ENCODE measurements at places on chromosomes 11 and 22.

- no peak for DNase-seq
Measured at GRCh38 chr11:130042093-130042591, 27.6 kb upstream of the APLP2 start.

DNA sequence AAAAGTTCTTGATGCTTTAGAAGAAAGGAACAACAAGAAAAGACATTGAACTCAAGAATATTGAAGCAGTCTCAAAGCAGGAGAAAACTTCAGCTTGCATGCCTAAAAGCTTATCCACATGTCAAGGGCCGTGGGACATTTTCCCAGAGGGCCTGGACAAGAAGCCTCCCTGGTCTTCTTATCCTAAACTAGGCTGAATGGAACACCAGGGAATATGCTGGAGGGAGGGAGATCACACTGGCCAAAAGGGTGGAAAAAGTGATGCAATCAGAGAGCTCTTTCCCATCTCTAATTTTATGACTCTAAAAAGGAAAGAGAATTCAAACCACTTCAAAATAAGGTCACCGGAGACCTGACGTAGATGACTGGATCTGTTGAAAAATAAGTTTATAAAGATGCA, 107.2 kb downstream of the MPPED2 start:
- DNase-seq, result no peak

- no peak for DNase-seq
Measured at GRCh38 chr22:47850644-47851151, 1088.2 kb downstream of the TBC1D22A start.

GRCh38 chr11:13834463-13834862, 128.1 kb upstream of the SPON1 start:
- peak; percentile 30 for DNase-seq

- no peak for DNase-seq
Measured at GRCh38 chr22:36986242-36986821, 32.9 kb downstream of the TST start.

DNA sequence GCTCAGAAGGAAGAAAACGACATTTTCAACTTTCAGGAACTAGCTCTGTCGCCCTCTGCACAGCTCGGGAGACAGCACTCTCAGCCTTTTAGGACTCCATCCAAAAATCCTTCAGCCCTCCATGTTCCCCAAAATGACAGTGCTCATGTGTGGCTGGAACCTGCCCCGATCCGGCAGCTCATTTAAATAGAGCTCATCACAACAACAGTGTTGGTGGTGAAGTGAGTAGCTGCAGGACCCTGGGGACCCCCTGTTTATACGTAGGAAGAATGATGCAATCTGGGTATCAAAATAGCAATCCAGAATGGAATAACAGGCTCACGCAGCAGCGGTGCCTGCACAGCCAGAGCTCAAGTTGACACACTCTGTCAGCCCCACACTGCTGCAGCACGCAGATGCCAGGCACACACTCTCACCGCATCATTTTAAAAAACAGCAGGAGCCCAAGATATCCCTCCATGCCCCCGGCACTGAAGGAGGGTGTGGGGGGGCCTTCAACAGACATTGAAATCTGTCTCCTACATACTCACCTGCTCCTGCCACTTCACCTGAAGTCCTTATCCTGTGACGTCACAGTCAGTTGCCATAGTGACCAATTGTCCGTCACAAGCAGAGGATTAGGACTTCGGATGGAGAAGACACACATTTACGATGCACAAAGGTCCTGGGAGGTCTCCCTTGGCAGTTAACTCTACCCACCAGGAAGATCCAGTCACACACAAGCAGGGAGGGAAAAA, 24.0 kb downstream of the TRIM66 start:
- no peak for DNase-seq

GRCh38 chr11:130599073-130599654, 150.7 kb downstream of the ADAMTS15 start:
- DNase-seq, result no peak

DNA sequence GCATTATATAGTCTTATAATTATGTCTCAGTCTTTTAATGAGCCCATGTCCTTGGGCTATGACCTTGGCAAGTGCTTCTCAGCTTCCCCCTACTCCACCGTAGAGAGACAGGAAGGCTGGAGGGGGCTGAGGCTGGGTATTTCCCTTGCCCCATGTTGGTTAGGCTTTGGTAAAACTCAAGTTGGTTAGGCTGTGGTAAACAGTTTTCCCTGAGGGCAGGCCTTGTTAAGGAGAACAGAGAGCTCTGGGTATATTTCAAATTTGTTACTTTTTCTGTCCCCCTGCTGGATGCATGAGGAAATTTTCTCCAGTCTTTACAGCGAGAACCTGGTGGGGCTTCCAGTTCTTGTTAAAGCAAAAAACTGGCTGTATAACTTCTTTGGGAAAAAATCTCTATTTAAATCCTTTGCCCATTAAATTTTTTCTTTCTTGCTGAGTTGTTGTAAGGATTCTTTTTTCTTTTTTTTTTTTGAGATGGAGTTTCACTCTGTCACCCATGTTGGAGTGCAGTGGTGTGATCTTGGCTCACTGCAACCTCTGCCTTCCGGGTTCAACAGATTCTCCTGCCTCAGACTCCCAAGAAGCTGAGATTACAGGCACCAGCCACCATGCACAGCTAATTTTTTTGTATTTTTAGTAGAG, 12.2 kb upstream of the DCHS1 start:
- DNase-seq, result no peak

DNA sequence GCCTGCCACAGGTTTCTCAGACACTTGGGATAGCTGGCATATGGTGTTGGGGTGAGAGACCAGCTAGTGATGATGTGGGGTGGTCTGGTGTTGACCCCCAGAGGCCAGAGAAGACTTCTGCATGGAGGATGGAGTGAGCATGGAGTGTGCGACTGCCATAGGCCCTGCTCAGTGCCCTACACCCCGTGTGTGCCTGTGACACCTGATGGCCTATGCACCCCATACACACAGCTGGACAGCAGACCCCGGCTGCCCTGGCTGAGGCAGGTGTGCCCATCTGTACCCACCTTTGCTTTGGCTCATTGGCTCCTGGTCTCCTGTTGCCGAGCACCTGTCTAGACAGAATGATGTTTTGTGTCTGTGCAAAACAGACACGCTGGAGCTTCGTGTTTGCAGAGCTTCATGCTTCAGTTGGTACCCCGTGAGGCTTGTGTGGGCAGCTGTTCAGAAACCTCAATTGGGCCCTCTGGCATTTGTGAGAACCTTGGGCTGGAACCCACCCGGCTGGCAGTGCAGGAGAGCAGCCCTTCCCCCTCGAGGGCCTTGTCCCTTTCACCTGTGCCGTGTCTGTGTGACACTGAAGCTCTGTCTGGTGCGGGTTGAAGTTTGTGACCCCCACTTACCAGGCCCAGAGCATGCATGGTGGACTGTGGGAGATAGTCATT, 27.6 kb downstream of the BCR start:
- DNase-seq, result no peak

DNA sequence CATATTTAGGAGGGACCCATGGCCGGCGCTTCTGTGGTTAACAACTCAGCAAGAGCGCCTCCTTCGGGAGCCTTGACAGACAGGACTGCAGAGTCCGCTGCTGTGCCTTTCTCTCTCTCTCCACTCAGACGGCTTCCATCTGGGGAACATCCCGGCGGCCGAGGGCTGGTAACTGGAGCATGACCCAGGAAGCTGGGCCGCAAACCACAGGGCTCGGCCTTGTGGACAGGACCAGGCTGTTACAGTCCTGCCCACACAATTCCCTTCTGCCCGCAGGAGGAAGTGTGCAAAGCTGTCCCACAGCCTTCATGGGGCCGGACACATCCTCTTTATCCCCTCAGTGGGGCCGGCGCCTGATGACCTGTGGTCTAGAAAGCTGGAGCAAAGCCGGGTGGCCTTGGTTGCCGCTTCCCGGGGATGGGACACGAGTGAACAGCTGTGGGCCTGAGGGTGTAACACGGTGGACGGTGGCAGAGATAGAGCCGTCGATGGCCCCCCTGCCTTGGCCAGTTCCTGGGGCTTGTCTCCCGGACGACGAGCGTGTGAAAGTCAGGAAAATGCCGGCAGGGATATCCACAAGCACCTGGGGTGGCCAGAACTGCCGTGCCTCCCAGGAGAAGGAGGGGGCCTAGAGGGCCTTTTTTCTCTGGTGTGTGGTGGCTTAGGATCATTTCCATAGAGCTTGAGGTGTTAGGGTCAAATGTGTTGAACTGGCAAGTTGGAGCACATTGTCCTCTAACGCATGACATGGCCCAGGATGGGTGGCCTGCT, 50.1 kb downstream of the FBLN1 start:
- no peak for DNase-seq

DNA sequence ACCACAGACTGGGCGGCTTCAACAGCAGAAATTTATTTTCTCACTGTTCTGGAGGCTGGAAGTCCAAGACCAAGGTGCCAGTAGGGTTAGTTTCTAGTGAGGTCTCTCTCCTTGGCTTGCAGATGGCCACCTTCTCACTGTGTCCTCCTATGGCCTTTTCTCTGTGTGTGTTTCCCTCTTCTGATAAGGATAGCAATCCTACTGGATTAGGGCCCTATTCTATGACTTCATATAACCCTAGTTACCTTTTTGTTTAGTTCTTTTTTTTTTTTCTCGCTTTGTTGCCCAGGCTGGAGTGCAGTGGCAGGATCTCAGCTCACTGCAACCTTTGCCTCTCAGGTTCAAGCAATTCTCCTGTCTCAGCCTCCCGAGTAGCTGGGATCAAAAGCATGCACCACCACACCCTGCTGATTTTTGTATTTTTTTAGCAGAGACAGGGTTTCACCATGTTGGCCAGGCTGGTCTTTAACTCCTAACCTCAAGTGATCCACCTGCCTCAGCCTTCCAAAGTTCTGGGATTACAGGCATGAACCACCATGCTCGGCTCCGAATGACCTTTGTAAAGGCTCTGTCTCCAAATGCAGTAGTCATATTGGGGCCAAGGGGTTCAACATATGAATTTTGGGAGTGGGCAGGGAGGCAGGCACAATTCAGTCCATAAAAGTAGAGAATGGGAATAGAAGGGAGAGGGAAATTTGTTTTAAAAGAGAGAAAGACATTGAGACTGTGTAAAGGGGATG, 25.5 kb upstream of the NNMT start:
- DNase-seq, result no peak

DNA sequence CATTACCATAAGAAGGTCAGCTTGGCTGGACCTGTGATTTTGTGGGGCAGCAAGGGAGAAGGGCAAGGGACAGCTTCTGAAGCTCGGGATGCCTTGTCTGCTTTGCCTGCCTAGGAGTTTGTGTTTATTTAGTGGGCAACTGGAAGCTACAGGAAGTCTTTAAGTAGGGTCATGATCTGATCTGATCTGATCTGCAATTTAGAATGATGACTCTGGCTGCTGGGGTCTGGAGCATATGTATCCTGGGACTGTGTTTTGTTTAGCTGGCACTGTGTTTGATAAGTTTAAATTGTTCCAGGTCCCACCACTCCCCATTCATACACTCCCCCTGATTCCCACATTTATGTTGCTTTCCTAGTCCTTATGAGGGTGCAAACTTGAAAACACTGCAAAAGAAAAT, 47.7 kb upstream of the HTATIP2 start:
- no peak for DNase-seq

DNA sequence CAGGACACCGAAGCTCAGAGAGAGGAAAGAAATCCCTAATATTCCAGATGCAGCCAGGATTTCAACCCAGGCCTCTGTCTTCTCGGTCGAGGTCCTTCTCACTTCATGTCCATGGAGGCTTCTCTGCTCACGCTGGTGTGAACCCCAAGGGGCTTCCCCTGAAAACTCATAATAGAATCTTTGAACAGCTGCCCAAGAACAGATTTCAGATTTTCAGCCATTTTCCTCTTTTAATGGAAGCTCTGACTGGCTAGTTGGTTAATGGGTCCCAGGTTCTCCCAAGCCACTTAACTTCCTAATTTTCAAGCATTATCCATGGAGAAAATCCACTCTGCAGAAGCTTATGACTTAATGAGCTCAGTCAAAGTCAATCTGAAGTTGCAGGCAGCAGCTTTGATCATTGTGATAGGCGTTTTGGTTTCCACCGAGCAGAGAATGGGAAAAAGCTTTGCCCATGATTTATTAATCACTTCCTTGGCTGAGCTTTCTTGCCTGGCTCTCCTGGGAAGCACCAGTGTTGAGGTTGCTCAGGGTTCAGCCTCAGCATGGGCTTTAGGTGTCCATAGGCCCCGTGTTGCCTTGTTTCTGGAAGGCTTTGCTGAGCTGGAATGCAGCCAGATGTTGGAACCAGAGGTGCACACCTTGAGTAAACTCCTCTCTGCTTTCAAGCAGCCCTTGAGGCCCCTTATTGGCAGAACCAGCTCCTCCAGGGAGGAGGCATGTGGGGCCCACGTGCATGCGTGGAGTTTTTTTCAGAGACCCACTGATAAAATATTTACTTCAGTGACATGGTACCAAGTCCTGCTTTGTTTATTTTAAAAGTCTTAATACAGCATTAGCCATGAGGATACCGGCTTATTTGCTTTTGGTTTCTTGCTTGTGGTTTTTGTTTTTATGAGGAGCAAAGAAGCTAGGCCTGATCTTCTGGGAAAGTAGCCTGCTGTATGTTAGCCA, 25.5 kb downstream of the LDLRAD3 start:
- DNase-seq, result peak; percentile 48

DNA sequence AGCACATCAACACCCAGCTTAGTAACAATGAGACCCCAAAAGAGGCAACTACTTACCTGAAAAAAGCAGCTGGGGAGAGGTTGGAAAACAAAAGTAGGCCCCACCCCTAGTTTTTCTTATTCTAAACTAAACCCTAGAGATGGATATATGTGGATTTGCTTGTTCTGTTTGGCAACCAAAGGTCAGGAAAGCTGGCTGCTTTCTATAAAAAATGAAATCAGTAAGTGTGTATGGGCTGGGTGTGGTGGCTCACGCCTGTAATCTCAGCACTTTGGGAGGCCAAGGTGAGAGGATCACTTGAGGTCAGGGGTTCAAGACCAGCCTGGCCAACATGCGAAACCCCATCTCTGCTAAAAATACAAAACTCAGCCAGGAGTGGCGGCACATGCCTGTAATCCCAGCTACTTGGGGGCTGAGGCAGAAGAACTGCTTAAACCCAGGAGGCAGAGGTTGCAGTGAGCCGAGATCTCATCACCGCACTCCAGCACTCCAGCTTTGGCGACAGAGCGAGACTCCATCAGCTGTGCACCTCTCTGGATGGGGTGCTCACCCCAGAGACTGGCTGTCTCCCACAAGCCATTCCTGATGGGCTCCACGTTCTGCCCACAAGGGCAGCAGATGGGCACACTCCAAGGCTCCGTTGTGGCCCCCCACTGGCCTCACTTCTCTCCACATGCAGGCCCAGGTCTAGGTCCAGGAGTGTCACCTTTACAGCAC, 30.0 kb downstream of the PACSIN2 start:
- no peak for DNase-seq

DNA sequence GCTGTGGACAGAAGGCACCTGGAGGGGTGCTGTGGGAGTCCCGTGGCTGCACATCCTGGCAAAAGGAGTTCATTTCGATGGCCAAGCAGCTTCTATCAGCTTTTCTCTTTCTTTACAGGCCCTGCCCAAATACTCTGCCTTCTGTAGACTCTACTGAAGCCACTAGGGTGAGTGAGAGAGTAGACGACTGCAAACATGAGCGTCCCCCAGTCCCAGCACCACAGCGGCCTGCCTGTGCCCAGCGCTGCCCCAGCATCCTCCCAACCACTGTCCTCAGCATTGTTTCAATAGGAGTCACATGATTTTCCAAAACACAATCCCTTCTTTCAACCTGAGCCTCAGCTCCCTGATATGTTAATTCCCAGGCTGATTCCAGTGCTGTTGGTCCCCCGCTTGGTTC, 110.0 kb downstream of the KIRREL3 start:
- DNase-seq, result no peak

All from D341Med (cell line).